Brain microvascular endothelial cell (primary cell): ENCODE measurements at places on chromosomes 4 and X.

DNA sequence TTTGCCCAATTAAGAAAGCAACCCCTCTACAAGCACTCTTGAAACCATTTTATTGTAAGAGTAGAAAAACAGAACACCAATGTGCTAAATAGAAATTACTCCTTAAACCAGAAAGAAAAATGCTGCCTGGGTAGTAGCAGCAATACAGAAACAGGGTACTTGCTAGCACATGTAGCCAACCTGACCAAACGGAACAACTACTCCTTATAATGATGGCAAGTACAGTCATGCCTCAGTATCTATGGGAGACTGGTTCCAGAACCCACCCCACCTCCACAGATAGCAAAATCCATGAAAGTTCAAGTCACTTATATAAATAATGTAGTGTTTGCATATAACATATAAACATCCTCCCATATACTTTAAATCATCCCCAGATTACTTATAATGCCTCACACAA is 168.8 kb downstream of the ATRX start:
- DNase-seq, result no peak

- no peak for DNase-seq
These were observed 27.5 kb upstream of the TBC1D8B start for GRCh38 chrX:106774981-106775380.

- DNase-seq, result no peak
These were observed 328.9 kb downstream of the PAPSS1 start for GRCh38 chr4:107391009-107391629.

GRCh38 chr4:167222099-167222498 is 12.2 kb downstream of the SPOCK3 start:
- no peak for DNase-seq
